ENCODE measurements at places on chromosomes 3 and 15. TPM values are rescaled to one million over a fixed set of nuclear protein-coding genes. Genes with fewer than 3 reads are reported as not detected.

The MKRN3 gene
- not detected for total RNA-seq

The C3orf49 gene
- total RNA-seq, result not detected

The LOXL1 gene
- 1.8 TPM for total RNA-seq

The SPINK8 gene
- total RNA-seq, result not detected

The C3orf22 gene
- total RNA-seq, result not detected

The PATL2 gene
- total RNA-seq, result 40.0 TPM

The TPRG1 gene
- not detected for total RNA-seq

The SCAANT1 gene
- not detected for total RNA-seq

The CPLX3 gene
- total RNA-seq, result not detected

DNA sequence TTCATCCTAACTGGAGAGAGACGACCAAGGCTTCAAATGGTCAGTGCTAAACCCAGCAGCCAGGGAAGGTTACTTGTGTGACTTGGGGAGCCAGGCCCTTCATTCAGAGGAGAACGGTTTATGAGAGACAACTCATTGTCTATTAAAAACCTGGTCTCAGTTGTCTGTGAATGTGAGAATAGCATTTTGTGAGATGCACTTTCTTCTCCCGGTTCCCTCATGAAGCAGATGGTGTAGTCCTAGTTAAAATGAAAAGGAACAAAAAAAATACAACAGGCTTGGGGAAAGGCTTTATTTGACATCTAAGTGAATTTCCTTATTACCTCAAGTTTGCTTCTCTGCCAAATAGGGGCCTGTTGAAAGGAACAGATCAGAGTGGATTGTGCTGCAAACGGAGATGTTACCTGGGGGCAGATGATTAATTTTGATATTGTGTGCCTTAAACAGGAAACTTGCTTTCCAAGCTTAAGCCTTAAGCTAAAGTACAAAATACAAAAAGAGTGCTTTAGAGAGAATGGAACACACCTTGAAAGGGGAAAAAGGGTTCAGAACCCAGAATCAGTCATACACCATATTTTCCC is 202.7 kb upstream of the BHLHE40 start:
- no peak for DNase-seq
- no peaks in the 10 kb centered on the region for H3K27me3 ChIP-seq
- H3K36me3 ChIP-seq, result no peaks in the 10 kb centered on the region
- peak overlapping the region; percentile 76 for H3K27ac ChIP-seq
- no peak overlapping the region for H3K4me3 ChIP-seq

DNA sequence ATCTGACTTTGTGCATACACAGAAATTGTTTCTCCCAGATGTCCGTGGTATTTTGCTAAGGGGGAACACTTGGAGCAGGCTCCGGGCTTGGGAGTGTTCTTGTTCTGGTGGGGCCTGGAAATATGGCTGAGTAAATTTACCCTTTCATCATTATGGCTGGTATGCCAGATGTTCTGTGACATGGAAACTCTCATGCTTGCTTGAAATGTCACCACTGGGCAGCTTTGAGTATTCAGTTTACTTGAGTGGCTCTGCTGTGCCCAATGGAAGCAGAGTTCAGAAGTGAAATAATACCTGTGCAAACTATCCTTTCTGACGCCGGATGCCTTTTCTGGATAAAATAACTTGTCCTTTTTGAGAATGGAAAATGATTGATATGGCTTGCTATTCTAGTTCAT is 283.6 kb upstream of the TPM1 start:
- no peak for DNase-seq
- H3K27me3 ChIP-seq, result no peaks in the 10 kb centered on the region
- peaks cover 15% of the 10 kb centered on the region for H3K4me1 ChIP-seq
- H3K36me3 ChIP-seq, result peaks cover 13% of the 10 kb centered on the region
- peak overlapping the region; percentile 67 for H3K27ac ChIP-seq

DNA sequence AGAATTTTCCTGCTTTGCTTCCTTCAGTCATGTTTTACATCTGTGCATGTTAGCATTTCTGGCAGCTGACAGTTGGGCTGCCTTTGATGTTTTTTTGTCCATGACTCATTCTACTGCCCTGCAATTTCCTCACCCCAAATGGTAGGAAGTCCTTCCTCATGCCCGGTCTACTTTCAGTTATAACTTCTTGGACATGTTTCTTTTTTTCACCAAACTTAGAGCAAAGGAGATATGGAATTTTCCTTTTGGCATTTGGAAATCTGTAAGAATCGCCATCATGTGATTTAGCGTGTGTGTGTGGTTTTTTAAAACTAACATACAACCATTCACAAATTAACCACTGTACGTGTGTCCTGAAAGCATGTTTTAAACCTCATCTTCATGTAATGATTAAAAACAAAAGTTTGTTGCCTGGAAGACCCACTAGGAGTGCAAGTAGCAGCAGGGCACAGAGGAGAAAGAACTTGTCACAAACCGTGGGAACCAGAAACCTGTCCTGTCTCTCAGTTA is 430.7 kb upstream of the CFAP20DC start:
- H3K27me3 ChIP-seq, result no peaks in the 10 kb centered on the region
- H3K27ac ChIP-seq, result no peak overlapping the region
- no peaks in the 10 kb centered on the region for H3K4me1 ChIP-seq
- no peak for DNase-seq

- no peak for DNase-seq
- no peaks in the 10 kb centered on the region for H3K36me3 ChIP-seq
- no peaks in the 10 kb centered on the region for H3K4me1 ChIP-seq
- H3K4me3 ChIP-seq, result no peak overlapping the region
Measured at GRCh38 chr15:44593042-44593736, 56.2 kb downstream of the EIF3J start.

DNA sequence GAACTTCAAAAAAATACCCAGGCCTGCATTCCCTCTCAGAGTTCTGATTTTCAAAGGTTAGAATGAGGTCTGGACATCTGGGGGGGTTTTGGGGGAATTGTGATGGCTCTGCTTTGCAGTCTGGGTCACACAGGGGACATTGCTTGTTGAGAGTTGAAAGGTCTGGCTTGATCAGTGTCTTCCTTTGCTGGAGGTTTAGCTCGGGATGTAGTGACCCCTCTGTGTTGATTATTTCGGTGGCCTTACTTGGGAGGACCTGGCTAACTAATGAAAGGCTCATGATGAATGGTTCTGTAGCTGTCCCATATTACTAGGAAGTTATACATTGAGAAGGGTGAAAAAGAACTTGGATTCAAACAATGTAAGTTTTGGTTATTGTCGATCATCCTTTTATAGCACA is 23.7 kb downstream of the TPM1 start:
- no peaks in the 10 kb centered on the region for H3K27me3 ChIP-seq
- no peaks in the 10 kb centered on the region for H3K36me3 ChIP-seq
- no peak overlapping the region for H3K4me3 ChIP-seq

- no peaks in the 10 kb centered on the region for H3K27me3 ChIP-seq
- H3K27ac ChIP-seq, result no peak overlapping the region
- H3K36me3 ChIP-seq, result no peaks in the 10 kb centered on the region
- H3K4me1 ChIP-seq, result no peaks in the 10 kb centered on the region
- no peak for DNase-seq
- no peak overlapping the region for H3K4me3 ChIP-seq
Measured at GRCh38 chr3:170196833-170197232, 15.3 kb upstream of the PHC3 start.

GRCh38 chr3:195893044-195893395 is 15.3 kb downstream of the TNK2 start:
- H3K27ac ChIP-seq, result peak overlapping the region; percentile 39
- no peak overlapping the region for H3K4me3 ChIP-seq
- no peak for DNase-seq
- no peaks in the 10 kb centered on the region for H3K36me3 ChIP-seq

- DNase-seq, result peak; percentile 50
- H3K27ac ChIP-seq, result peak overlapping the region; percentile 77
- no peak overlapping the region for H3K4me3 ChIP-seq
- H3K36me3 ChIP-seq, result no peaks in the 10 kb centered on the region
- peaks cover 47% of the 10 kb centered on the region for H3K4me1 ChIP-seq
- no peaks in the 10 kb centered on the region for H3K27me3 ChIP-seq
Measured at GRCh38 chr15:59532770-59533379, 78.7 kb upstream of the GCNT3 start.

- no peak for DNase-seq
- H3K27ac ChIP-seq, result no peak overlapping the region
- no peaks in the 10 kb centered on the region for H3K27me3 ChIP-seq
- no peaks in the 10 kb centered on the region for H3K4me1 ChIP-seq
Measured at GRCh38 chr3:16305111-16305541, 40.1 kb downstream of the OXNAD1 start.

DNA sequence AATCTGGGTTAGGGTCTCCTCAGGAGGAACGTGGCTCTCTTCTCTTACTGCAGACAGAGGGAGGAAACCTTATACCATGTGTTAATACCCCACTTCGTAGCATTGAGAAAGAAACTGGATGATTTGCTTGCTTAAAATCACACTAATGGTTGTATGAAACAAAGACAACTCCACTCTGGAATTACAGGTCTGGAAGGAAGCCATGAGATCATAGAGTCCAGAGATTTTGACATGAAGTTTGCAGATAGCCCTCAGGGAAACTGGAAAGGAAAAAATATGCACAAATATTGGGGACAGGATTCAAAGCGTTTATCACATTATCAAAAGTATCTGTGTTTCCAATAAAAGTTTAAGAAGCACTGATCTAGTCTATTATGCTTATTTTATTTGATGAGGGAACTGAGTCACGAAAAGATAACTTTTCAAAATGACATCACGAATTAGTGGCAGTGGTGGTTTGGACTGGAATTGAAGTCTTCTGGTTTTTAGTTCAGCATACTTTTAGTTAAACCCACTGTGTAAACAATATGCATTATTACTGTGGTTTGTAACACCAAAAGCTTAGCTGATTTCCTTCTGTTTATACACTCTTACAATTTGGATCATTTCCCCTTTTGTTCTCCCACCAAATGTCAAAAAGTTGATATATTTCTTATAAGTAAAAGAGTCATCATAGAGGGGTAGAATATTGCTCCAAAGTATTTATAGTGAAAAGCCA is 16.8 kb downstream of the FGF7 start:
- no peaks in the 10 kb centered on the region for H3K27me3 ChIP-seq
- no peak for DNase-seq
- peaks cover 30% of the 10 kb centered on the region for H3K4me1 ChIP-seq
- no peak overlapping the region for H3K4me3 ChIP-seq
- peak overlapping the region; percentile 66 for H3K27ac ChIP-seq

DNA sequence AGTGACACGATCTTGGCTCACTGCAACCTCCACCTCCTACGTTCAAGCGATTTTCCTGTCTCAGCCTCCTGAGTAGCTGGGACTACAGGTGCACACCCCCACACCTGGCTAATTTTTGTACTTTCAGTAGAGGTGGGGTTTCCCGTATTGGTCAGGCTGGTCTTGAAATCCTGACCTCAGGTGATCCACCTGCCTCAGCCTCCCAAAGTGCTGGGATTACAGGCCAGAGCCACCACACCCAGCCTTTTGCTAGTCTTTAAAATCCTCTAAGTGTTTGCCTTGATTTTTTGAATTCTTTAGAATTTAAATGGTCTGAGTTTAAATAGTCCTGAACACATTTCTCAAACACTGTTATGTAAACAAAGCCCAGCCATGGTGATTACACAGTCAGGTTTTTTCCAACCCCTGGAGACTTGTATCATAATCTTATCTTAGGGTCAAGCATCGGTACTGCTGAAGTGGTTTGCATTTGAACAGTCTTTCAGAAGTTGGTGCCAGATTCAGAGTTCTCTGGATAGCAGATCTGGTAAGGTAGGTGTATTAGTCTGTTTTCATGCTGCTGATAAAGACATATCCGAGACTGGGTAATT is 28.2 kb upstream of the PIAS1 start:
- no peaks in the 10 kb centered on the region for H3K4me1 ChIP-seq
- H3K36me3 ChIP-seq, result no peaks in the 10 kb centered on the region
- DNase-seq, result no peak
- H3K27me3 ChIP-seq, result no peaks in the 10 kb centered on the region
- no peak overlapping the region for H3K27ac ChIP-seq

GRCh38 chr3:36905545-36905944 is 39.3 kb downstream of the TRANK1 start:
- H3K4me1 ChIP-seq, result peaks cover 23% of the 10 kb centered on the region
- DNase-seq, result no peak
- H3K4me3 ChIP-seq, result no peak overlapping the region
- H3K27ac ChIP-seq, result peak overlapping the region; percentile 81

DNA sequence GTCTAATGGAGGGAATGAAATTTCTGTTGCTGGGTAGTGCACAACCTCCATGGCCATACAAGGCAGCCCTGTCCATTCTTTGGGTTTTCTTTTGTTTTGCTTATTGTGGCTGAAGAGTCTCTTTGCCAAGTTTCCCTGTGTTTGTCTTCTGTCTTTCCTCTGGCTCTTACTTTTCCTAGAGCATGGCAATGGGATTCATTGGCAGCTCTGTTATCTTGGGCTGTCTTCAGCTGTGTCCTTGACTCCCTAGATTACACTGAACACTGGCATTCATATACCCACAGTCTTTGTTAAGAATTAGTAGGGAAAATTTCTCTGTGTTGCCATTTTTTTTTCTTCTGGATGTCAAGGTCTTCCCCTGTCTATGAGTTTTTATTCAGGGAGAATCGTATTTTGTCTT is 16.1 kb upstream of the DCBLD2 start:
- no peaks in the 10 kb centered on the region for H3K36me3 ChIP-seq
- no peak overlapping the region for H3K4me3 ChIP-seq

DNA sequence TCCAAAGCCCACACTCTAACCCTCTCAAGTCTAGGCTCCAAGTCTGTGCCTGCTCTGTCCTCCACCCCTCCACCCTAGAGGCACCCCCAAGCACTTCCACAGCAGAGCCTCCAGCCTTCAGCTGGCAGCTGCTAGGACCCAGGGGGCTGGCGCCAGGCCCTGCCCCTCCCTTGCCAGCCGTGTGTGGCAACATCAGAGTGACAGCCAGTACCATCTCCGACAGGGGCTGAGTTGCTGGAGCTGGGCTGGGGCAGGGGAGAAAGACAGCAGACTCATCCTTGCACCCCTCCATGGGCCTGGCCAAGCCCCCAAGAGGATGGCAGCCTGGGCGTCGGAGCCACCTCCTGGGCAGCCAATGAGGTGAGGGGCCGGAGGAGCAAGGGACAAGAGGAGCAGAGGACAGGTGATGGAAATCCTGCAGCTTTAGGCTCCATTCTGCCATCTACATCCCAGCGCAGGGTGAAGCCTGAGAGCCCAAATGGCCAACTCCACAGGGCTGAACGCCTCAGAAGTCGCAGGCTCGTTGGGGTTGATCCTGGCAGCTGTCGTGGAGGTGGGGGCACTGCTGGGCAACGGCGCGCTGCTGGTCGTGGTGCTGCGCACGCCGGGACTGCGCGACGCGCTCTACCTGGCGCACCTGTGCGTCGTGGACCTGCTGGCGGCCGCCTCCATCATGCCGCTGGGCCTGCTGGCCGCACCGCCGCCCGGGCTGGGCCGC is at the start of gene GPR62:
TSS of gene GPR62 (plus strand) at position 207 of the 718 bp plus-strand sequence. CDS start at position 479, 272 bp downstream.
- peaks cover 8% of the 10 kb centered on the region for H3K4me1 ChIP-seq
- H3K36me3 ChIP-seq, result no peaks in the 10 kb centered on the region
- peak within 1 kb of the TSS; percentile 33 for H3K4me3 ChIP-seq
- no peak for DNase-seq
- H3K27ac ChIP-seq, result peak within 1 kb of the TSS; percentile 64
- H3K27me3 ChIP-seq, result peaks cover 20% of the 10 kb centered on the region

GRCh38 chr3:169913323-169913722 is 2.0 kb downstream of the SAMD7 start:
- H3K4me3 ChIP-seq, result no peak overlapping the region
- H3K27me3 ChIP-seq, result no peaks in the 10 kb centered on the region
- no peak for DNase-seq
- no peaks in the 10 kb centered on the region for H3K4me1 ChIP-seq
- H3K36me3 ChIP-seq, result no peaks in the 10 kb centered on the region
